NCI-H1436 treated with DMSO at 0.1 percent for 48 hours (cell line): ENCODE measurements at places on chromosomes 13 and 19.

GRCh38 chr19:14368011-14368513, 13.2 kb upstream of the ADGRE5 start:
- no peak for DNase-seq

DNA sequence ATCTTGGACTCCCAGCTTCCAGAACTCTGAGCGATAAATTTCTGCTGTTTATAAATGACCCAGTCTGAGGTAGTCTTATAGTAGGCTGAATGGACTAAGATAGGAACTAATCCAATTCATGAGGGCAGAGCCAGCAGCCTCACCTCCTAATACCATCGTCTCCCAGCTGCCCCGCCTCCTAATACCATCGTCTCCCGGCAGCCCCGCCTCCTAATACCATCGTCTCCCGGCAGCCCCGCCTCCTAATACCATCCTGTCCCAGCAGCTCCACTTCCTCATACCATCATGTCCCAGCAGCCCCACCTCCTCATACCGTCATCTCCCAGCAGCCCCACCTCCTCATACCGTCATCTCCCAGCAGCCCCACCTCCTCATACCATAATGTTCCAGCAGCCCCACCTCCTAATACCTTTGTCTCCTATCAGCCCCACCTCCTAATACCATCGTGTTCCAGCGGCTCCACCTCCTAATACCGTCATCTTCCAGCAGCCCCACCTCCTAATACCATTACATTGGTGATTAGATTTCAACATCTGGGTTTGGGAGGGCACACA, 2.4 kb upstream of the ARGLU1 start:
- no peak for DNase-seq

DNA sequence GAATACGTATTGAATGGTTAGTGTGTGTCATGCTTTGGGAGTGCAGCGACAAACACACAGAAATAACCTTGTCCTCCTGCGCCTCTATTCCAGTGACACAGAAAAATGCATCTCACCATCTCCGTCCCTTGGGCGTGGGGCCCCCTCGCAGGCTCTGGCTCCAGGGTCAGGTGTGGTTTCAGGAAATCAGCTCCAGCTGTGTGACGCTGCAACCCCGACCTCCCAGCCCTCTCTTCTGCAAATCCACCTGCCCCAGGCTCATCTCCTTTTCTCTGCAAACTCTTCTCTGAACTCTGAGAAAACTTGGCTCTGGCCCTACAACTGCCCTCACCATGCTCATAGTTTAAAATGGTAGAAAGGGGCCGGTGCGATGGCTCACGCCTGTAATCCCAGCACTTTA, 51.3 kb upstream of the ZNF536 start:
- no peak for DNase-seq

GRCh38 chr13:51728275-51728673, 75.7 kb downstream of the DHRS12 start:
- DNase-seq = no peak

DNA sequence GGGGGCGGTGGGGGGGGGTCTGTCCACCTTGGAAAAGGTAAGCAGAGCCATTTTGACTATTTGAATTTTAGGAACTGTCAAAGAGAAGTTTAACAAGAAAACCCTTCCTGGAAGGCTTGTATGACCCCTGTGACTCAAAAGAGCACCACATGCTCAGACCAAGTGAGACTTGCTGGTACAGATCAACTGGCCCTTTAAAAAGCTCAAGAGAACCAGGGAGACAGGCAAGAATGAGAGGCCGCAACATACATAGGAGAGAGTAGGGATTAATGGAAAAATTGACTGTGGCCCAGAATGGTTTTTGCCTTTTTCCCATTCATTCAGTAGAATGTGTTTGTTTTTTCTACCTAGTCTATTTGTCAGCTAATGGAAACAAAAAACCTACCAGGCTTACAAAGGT, 26.2 kb upstream of the ATP8A2 start:
- no peak for DNase-seq

GRCh38 chr13:25857830-25858229, 194.0 kb downstream of the SHISA2 start:
- no peak for DNase-seq

- DNase-seq = no peak
Observed at GRCh38 chr19:1874554-1875185, 10.6 kb downstream of the ABHD17A start.

GRCh38 chr19:53094754-53095575, 8.3 kb downstream of the ZNF160 start:
- no peak for DNase-seq

GRCh38 chr13:79385694-79386093, 20.4 kb downstream of the RBM26 start:
- no peak for DNase-seq

- no peak for DNase-seq
Observed at GRCh38 chr19:11053817-11054195, 35.5 kb upstream of the LDLR start.

DNA sequence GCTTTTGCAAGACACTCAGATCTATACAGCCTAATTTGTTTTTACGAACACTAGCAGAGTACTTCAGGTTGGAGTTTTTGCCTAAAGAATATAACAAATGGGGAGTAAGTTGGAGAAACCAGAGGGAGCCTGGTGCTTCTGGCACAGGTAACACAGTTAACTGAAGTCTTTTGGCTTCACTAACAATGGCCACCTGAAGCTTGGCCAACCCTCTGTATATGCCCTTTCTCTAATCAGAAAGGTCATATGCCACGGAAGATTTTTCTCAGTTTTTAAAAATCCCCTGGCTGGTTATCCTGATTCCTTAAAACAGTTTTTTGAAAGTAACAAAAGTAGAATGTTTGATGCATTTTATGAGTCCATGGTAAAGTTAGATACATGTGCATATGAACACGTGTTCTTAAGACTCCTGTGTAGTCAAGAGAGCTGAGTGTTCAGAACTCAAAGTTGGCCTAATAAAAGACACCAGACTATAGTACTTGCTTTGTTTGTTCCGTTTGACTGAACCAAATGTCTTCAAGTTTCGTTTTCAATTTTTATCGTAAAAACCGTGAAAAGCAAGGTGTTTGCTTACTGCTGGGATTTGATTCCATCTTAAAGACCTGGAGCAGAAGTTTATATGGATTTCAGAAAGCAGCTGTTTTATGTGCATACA, 137.5 kb downstream of the KCNRG start:
- DNase-seq = no peak

DNA sequence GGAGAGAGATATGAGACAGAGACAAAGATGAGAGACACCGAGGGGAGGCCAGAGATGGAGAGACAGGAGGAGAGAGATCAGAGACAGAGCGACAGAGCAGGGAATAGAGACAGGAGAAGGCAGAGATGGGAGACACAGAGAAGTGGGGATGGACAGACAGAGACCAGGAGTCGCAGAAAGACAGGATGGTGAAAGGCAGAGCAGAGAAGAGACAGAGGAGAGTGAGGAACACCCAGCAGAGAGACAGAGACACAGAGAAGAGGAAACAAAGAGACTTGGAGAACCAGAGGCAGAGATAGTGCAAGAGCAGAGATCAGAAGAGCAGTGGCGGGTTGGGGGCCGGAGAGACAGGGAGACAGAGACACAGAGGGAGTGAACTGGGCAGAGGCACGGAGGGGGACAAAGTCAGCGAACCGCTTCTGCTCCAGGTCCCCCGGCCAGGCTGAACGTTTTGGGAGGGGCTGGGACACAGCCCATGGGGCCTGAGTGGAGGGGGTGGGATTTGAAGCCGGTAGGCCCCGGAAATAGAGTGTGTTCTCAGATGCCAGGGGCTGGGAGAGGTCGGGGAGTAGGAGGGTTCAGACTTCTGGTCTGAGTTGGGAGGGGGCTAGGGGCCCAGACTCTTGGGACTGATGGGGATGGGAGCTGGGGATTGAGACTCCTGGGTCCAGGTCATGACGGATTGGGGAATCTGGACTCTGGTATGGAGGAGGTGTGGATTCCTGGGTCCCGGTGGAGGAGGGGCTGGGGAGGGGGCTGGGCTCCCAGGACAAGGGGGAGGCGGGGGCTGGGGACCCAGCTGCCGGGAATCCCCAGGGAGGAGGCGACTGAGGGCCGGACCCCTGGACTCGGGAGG, 654 bp downstream of the ZNF579 start:
- DNase-seq = no peak

DNA sequence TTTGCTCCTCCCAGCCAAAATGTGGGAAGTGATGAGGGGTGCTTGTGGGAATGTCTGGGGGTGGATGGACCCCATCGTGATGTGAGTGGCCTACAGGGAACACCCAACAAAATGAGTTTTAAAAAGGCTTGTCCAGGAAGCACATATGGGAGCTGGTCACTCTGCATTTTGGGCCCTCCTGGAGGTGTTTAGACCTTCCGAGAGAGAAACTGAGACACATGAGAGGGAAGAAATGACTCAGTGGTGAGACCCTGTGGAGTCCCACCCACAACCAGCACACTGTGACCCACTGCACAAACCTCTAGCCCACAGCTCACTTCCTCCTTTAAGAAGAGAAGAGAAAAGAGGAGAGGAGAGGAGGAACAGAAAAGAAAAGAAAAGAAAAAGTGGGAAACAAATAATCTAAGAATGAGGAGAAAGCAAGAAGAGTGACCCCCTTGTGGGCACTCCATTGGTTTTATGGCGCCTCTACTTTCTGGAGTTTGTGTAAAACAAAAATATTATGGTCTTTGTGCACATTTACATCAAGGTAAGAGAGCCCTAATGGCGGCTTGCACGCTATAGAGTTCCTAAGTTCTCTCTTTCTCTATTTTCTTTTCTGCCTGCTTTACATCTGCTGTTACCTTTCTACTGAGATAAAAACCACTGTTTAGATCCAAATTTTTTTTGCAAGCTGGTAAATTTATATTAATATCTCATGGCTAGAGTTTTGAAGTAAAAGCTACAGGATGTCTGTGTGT, 13.3 kb upstream of the LILRB1 start:
- DNase-seq = no peak

- no peak for DNase-seq
Observed at GRCh38 chr13:36628377-36629056, 45.3 kb upstream of the SERTM1 start.

DNA sequence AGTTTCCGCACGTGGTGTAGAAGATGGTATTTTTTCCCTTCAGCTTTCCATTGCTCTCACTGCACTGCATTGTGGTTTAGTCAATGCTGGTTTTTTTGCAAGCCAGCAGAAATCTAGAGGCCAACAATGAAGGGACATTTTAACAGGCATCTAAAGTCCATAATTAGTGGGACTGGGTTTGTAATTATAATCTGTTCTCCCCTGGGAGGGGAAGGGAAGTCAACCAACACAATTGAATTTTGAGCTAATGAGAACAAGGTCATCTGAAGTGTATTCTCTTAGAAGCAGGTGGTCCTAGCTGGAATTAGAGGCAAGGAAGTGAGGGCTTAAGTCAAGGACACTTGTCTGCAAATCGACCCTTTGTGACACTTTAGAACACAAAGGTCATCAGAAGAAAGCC, 156.4 kb downstream of the MYO16 start:
- DNase-seq = no peak
